ENCODE measurements at places on chromosomes 1 and 21.

DNA sequence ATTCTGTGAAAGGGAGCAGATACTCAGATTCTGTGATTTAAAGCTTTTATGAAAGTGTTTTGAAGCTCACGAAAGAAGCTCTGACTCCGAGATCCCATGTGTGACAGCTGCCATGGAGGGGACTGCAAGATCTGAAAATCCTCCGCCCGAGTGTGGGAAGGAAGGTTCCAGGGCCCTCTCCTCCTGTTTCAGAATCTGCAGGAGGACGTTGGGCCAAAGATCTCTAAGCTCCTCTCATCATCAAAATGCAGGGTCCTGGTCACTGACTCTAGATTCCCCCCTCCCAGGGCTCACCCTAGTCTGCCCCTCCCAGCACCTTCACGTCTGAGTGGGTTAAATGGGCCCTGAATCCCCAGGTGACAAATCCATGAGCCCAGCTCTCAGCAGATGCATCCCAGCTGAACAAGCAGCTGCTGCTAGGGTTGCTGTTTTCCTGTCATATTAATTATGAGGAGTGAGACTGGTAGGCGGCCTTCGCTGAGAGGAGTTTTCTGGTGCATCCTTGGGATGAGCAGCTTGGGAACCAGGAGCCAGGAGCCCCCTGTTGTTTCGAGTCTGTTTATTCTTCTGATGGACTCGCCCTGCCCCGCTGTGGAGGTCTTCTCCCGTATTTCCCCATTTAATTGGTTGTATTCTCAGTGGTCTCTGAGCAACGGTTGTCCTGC, 402.0 kb downstream of the MATN1 start:
- no peaks in the 10 kb centered on the region for H3K27me3 ChIP-seq
- H3K4me3 ChIP-seq: no peak overlapping the region
- peak; percentile 42 for DNase-seq
- H3K4me1 ChIP-seq: peaks cover 16% of the 10 kb centered on the region

GRCh38 chr1:218642033-218642948, 297.2 kb downstream of the TGFB2 start:
- no peak overlapping the region for H3K4me3 ChIP-seq
- DNase-seq: no peak
- H3K27ac ChIP-seq: no peak overlapping the region
- H3K36me3 ChIP-seq: no peaks in the 10 kb centered on the region
- H3K4me1 ChIP-seq: peaks cover 8% of the 10 kb centered on the region
- H3K27me3 ChIP-seq: no peaks in the 10 kb centered on the region

GRCh38 chr1:244269169-244269568, 182.5 kb downstream of the ADSS2 start:
- DNase-seq: no peak
- no peak overlapping the region for H3K4me3 ChIP-seq
- peaks cover 15% of the 10 kb centered on the region for H3K4me1 ChIP-seq
- no peak overlapping the region for H3K27ac ChIP-seq
- H3K36me3 ChIP-seq: no peaks in the 10 kb centered on the region

- no peak overlapping the region for H3K4me3 ChIP-seq
- H3K4me1 ChIP-seq: peaks cover 24% of the 10 kb centered on the region
- H3K27ac ChIP-seq: no peak overlapping the region
These were observed 748 bp downstream of the PDZK1IP1 start for GRCh38 chr1:47188791-47189785.

DNA sequence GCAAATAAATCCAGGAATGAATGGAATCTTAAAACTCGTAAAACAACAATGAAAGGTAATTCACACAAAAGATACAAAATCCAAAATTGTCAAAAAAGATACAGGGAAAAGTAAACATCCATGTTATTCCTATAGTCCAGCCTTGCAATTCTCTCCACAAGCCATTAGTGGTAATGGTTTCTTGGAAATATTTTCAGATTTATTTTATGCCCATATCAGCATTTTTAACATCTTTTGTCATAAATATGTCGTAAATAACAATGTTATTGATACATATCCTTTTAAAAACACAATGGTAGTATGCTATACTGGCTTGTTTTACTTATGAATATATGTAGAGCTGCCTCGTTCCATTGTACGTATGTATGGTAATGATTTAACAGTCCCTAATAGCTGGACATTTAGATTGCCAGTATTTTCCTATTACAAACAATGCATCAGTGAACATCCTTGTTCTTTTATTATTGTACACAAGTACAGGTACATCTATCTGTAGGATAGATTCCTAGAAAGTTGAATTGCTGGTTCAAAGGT, 30.6 kb downstream of the DNTTIP2 start:
- H3K36me3 ChIP-seq: no peaks in the 10 kb centered on the region
- H3K4me1 ChIP-seq: peaks cover 8% of the 10 kb centered on the region
- peak overlapping the region; percentile 92 for H3K27ac ChIP-seq
- no peak for DNase-seq

DNA sequence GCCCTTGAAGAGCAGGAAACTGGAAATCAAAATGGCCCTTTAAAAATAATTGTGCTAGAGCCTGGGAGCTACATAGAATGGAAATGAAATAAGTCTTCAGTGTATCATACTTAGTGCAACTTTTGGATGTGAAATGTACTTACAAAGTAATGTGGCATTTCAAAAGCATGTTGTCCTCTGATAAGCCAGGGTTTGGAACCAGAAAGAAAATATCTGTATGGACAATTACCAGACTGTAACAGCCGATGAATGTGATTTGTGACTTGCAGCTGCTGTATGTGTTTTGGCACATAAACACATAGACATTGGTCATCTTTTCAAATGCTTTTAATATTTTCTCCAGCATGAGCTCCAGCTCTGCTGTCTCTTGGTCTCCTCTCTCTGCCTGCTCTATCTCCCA, 546.4 kb downstream of the OMA1 start:
- H3K4me3 ChIP-seq: no peak overlapping the region
- no peak for DNase-seq
- H3K4me1 ChIP-seq: no peaks in the 10 kb centered on the region
- no peaks in the 10 kb centered on the region for H3K36me3 ChIP-seq
